ENCODE measurements at places on chromosomes 16 and 17. TPM values are rescaled to one million over a fixed set of nuclear protein-coding genes. Genes with fewer than 3 reads are reported as not detected.
A peak's percentile ranks its signal among the peaks of the same experiment; 100 is the strongest.

Gene ZFP1
- 5.5 TPM for total RNA-seq

DNA sequence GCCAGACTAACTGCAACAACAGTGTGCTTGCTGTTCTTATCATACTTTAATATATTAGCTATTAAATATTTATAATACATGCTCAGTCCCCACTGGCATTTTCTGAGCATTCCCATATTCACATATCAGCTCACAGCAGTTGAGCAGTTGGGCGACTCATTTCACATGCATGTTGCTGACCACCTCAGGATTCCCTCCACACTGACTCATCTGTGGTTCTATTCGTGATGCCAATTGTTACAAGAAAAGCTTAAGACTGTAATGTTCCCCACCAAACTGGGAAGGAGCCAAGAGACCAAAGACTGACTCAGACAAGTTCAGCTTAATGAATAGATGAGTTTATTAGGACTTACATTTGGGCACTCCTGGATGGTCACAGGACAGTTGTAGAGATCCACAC lies 100.3 kb upstream of the KIF2B start:
- DNase-seq, result no peak

DNA sequence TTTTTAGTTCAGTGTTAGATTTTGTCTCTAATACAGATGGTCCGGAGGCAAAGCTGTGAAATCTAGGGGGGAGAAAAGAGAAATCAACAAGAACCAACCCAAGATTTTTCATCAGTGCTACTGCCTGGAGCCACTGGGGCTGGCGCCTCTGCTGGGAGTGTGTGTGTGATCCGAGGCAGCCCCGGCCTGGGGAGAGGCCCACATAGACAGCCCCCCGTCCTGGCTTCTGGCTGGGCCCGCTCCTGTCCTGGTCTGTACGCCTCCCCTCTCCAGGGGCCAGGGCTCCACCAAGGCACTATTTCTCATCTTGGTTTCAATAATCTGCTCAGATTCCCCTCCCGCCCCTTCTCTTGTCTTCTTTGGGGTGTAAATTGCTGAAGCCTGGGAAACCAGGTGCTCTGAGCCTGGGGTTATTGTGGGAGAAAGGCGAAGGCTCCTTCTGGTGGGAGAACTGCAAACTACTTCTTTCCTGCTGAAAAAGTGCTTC lies 7.8 kb downstream of the BAHCC1 start:
- no peak for DNase-seq

GRCh38 chr16:51409001-51409675 lies 258.1 kb upstream of the SALL1 start:
- no peak for DNase-seq

GRCh38 chr17:11238705-11239104 lies 2.3 kb upstream of the SHISA6 start:
- no peak for DNase-seq

- no peak for DNase-seq
These were observed 5.9 kb downstream of the ADAD2 start for GRCh38 chr16:84196727-84197394.

Gene SNF8
- total RNA-seq, result 85.6 TPM

GRCh38 chr16:51111759-51112158 lies 39.3 kb downstream of the SALL1 start:
- no peak for DNase-seq

- no peak for DNase-seq
These were observed 20.1 kb downstream of the HBQ1 start for GRCh38 chr16:200388-200787.

DNA sequence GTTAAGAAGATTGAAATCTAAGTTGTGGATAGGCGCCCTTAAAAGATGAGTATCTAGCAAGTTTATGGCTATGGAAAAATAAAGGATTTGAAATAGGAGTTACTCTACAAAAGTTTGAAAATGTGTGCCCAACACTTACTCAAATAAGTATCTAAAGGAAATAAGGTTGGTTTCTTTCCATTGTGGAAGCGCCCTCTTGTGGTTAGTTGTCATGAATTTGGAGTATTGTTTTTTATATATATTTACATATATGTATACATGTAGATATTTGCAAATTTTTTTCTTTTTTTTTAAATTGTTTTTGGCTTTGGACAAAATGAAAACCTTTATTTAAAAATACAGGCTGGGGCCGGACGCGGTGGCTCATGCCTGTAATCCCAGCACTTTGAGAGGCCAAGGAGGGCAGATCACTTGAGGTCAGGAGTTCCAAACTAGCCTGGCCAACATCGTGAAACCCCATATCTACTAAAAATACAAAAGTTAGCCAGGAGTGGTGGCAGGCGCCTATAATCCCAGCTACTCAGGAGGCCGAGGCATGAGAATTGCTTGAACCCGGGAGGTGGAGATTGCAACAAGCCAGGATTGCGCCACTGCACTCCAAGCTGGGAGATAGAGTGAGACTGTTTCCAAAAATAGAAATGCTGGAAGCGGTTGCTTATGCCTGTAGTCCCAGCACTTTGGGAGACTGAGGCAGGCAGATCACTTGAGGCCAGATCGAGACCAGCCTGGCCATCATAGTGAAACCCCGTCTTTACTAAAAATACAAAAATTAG lies 24.0 kb upstream of the VPS4A start:
- peak; percentile 28 for DNase-seq

GRCh38 chr17:16513873-16514272 lies 21.9 kb upstream of the LRRC75A start:
- DNase-seq, result no peak

DNA sequence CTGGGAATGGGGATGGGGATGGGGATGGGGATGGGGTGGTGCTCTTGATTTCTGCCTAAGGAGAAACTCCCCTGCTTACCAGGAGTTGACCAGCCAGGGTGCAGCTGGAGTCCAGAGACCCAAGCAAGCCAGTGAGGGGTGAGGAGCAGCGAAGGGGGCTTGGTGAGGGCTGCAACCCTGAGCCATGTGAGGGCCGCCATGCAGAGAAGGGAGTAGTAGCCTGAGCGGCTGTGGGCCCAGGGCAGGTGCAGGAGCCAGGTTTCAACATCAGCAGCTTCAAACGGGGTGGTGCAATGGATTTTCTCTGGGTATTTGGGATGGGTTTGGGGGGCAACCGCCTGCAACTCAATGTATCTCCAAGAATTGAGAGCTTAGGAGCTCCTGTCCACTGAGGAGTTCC lies 35.2 kb downstream of the COX4I1 start:
- no peak for DNase-seq

Gene DPEP3
- not detected for total RNA-seq

DNA sequence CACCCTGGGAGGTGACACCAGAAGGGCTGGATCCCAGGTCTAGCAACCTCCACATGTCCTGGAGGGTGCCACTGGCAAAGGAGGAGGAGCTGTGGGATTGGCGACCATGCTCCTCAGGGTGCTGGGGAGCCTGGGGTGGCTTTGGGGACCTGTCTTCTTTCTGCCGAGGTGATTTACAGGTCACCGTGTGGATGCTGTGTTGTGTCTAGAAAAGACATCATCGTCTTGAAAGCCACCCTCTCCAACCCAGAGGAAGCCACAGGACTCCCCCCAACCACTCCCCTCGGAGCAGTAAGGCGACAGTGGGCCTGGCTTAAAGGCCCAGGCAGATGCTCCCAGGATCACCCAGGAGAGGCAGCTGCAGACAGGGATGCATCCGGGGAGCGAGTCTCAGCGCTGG lies 29.7 kb upstream of the FASN start:
- DNase-seq, result no peak

Gene CRHR1
- not detected for total RNA-seq

Gene PIRT
- total RNA-seq, result not detected

Gene ITGAX
- total RNA-seq, result 161 TPM

GRCh38 chr17:66865151-66865550 lies 30.2 kb downstream of the CACNG5 start:
- DNase-seq, result no peak

DNA sequence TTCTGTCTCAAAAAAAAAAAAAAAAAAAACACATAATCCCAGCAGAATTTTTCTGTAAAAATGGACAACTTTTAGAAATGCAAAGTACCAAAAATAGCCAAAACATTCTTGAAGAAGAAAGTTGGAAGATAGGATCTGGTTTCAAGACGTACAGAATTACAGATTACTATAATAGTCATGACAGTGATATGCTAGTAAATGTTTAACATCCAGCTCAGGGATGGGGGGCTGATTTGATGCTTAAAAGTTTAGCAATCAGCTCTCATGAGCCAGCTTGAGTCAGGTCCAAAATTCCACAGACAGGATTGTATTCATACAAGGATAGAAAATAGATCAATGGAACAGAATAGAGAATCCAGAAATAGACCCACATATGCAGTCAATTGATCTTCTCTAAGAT lies 100.5 kb downstream of the CYB561 start:
- DNase-seq, result no peak

GRCh38 chr17:57929386-57929785 lies 25.8 kb downstream of the CUEDC1 start:
- no peak for DNase-seq

- DNase-seq, result no peak
These were observed 7.6 kb upstream of the WNT3 start for GRCh38 chr17:46826116-46826515.

GRCh38 chr16:73143002-73143401 lies 95.1 kb upstream of the ZFHX3 start:
- DNase-seq, result no peak

DNA sequence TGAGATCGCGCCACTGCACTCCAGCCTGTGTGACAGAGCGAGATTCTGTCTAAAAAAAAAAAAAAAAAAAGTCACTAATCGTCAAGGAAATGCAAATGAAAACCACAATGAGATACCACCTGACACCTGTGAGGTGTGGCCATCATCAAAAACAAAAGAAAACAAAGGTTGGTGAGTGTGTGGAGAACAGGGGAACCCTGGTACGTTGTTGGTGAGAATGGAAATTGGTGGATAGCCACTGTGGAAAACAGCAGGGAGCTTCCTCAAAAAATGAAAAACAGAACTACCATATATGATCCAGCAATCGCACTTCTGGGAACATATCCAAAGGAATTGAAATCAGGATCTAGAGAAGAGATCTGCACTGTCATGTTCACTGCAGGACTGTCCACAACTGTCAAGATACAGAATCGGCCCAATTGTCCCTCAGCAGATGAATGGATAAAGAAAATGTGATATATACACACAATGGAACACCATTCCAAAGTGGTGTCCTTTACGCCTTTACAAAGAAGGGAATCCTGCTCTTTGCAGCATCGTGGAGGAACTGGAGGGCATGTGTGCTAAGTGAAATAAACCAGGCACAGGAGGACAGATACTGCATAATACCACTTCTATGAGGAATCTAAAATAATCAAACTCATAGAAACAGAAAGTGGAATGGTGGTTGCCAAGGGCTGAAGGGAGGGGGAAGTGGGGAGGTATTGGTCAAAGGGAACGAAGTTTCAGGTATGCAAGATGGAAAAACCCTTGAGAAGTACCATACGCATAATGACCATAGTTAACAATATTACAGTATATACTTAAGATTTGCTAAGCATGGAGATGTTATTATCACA lies 63.5 kb upstream of the PLCG2 start:
- no peak for DNase-seq

DNA sequence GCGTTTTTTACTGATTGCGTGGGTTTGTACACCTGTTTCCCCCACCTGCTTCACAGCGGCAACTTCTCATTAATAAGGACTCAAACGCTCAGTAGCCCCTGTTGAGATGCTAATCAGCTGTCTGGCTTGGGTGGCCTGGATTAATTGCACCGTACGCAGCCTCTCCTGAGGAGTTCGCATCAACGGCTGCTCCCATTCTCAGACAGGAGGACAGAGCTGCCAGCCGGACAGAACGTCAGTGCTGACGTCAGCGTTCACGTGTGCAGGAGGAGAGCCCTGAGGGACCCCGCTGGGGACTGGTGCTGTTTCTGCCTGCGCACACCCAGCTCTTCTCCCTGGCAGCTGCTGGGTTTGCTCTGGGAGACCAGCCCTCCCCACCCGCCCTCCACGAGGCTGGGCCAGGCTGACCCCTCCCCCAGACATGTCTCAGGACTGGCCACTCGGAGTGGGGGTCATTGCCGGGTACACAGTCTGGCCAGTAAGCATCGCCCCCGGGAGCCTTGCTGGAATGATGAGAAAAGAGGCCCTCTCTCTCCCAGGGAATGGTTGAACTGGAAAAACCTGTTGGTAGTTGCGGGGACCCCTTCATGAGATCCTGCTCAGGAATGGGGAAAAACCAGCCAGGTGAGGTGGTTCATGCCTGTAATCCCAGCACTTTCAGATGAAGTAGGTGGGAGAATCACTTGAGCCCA lies 5.7 kb upstream of the BANP start:
- no peak for DNase-seq

GRCh38 chr16:86317813-86318650 lies 192.3 kb upstream of the FOXF1 start:
- DNase-seq, result no peak

Gene RHBDF2
- 29.9 TPM for total RNA-seq

Gene MT3
- not detected for total RNA-seq

- DNase-seq, result no peak
These were observed 23.4 kb downstream of the MYO18A start for GRCh38 chr17:29156781-29157180.

DNA sequence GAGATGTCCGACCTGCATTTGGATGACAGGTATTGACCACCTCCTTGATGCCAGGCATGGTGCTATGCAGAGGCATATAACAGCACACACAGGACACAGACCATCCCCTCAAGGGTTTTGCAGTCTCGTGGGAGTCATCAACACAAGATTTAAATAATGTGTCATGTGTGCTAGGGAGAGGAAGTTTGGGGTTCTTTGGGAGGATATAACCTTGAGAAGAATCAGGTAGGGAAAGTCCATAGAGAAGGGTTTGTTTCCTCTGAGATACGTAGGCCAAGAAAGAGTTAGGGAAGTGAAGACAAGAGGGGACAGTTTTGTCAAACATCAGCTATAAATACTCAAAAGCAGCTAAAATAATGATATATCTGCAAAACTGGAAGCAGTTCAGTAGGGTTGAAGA lies 215.9 kb upstream of the RBFOX1 start:
- no peak for DNase-seq

GRCh38 chr17:70184207-70184606 lies 14.9 kb downstream of the KCNJ2 start:
- no peak for DNase-seq

Gene CLEC18A
- total RNA-seq, result 0.48 TPM

Gene CRYBA1
- not detected for total RNA-seq

Gene UTS2R
- not detected for total RNA-seq

- no peak for DNase-seq
These were observed 68.8 kb downstream of the ITFG1 start for GRCh38 chr16:47392081-47392480.
